ENCODE measurements at places on chromosomes 7 and 10.

GRCh38 chr7:143924851-143925250 lies 10.2 kb upstream of the OR2F2 start:
- no peak for DNase-seq

- no peak for DNase-seq
Measured at GRCh38 chr10:16788778-16789177, 28.4 kb downstream of the RSU1 start.

DNA sequence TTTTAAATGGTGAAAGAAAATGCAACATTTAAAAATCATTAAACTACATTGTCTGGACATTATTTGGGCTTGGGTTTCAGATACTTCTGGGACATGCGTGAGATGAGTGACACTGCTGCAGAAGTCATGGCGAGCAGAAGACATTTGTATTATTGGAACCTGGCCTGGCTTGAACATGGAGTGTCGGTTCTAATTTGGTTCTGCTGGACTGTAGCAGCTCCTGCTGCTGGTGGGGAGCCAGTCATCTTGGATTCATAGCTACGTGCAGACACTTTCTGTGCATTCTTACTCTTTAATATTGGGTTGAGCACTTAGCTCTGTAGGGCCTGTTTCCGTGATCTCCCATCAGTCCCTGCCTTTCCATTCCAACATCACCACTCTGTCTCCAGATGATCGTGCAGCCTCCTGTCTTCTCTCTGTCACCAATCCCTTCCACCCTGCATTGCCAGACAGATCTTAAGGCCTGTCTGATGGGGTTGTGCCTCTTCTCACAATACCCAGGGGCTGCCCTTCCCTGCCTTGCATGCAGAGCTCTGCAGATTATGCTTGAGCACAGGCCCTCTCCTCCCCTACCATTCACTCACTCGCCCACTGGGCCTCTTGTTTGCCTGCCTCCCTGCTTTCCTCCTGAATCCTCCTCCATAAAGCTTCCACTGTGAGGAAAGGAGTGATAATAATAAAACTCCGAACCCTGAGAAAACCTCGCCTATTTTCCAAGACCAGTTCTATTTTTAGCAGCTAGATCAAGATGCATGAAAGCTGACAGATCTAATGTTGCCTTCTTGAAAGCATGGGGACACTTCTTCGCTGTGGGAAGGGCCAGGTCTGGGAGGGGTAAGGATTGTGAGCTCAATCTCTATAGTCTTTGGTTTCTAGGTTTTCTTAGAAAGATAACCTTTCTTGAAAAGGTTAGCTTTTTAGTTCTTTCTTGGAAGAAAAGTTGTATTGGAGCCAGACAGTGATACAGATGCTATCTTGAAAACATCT lies 32.9 kb downstream of the CELF2 start:
- DNase-seq: no peak

DNA sequence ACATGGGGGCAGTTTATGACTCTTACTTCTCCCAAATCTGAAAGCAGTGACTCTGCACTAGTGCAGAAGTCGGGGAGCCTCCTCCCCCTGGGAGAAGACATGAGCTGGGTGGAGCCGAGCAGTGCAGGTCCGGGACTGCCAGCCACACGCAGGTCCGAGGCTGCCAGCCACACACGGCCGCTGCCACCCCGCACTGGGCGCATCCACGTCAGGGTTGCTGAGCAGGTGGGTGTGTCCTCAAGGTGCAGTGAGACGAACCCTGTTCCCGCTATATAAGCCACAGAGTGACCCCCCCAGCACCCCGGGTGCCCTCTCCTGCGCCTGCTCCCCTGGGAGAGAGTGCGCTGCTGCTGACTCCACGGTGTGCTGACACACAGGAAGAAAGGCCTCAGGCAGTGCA lies 430.2 kb downstream of the PTPRN2 start:
- no peak for DNase-seq

GRCh38 chr10:104273286-104273685 lies 4.3 kb downstream of the GSTO2 start:
- DNase-seq: no peak

DNA sequence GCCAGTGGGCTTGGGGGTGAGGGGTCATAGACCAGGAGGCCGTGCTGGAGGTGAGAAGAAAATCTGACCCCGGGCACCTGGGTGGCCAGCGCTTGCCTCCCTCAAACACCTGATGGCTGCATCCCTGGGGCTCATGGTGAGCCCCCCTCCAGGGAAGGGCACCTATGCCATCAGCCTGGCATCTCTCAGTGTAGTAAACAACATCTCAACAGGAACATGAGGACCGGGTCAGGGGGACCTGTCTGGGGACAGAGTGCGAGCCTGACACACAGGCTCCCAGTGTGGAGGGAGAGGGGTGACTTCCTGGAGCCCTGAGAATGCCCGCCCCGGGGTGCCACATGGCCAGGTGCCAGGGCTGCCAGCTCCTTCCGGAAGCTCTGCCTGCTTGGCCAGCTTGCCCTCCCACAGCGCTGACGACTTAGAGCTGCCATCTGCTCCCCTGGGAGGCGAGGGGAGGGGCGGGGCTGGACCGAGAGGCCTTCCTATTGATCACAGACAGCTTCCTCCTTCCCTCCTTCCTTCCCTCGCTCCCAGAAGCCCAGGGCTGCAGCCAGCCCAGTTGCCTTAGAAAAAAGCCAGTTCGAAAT lies 12.3 kb downstream of the STX1A start:
- DNase-seq: no peak

DNA sequence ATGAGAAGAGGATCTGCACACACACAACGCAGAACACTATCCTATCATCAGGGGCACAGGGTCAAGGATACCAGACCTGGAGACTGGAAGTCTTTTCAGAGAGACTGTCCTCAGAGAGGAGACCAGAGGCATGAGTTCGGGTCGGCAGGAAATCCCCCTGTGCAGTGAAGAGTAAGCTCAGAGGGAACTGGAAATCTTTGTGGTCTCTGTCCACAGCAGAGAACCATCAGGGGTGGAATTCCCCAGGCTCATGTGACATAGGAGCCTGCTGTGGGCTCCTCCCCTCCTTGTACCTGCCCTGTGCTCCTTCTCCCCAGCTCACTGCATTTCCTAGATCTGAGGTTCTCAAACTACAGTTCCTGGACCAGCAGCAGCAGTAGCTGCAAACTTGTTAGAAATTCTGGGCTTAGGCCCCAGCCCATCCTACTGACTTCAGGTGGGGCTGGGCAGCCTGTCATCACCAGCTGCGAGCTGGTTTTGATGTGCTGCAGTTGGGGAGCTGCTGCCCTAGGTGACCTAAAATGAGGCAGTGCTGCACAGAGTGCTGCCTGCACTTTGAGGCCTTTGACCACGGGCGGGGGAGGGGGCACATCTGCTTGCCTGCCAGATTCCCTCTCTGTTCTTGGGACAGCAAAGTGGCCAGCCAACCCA lies 2.4 kb downstream of the ZMIZ2 start:
- DNase-seq: no peak
